ENCODE measurements at places on chromosomes 4 and X.

- no peak for DNase-seq
Observed at GRCh38 chrX:93985344-93986307, 311.6 kb downstream of the FAM133A start.

DNA sequence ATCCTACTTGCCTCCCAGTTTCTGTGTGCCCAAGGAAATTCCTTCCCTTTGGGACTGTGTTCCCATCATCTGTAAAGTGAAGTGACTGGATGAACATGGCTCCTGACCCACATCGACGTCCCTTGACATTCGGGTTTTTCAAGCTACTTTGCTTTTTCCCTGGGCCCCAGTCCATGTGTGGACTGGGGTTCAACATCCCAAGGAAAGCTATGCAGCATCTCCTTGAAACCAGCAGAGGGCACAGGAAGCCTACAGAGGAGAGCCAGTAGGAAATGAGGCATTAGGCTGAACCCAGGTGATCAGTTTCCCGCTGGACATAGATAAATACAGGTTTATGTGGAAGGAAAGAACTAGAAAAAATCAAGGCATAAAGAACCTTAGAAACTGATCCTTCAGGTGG, 145.1 kb upstream of the ARHGEF9 start:
- DNase-seq = no peak

DNA sequence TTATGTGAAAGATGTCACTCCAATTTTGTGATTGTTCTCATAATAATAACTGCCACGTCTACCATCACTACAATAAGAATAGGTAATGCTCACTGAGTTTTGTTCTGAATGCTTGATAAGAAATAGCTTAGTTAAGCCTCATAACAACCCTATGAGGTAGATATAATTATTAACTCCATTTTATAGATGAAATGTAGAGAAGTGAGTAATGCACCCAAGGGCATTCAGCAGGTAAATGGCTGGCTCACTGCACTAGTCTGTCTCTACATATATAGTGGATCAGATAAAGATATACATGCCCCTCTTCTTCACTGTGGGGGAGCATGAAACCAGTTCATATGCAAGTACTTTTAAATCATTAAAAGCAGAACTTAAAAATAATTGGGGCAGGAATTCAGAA, 65.8 kb upstream of the SLC4A4 start:
- no peak for DNase-seq

DNA sequence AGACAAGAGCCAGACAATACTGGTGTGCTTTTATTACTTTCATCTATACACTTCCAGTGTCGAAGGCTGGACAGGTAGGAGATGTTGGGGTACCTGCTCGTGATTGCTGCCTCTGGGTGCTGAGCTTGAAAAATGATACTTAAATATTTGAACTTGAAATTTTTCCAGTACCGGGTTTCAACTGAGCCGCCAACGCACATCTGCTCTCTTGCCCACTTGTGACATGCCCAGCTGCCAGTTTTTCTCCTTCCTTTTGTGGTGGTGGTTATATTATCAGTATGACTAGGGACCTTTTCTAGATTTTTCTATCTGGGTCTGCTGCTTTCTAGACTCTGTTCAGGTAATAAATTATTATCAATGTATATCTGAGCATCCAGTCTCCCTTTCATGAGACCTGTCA, 3.4 kb downstream of the OGT start:
- no peak for DNase-seq

All from H54 (cell line).